ENCODE measurements at places on chromosomes 16 and 17.
A peak's percentile ranks its signal among the peaks of the same experiment; 100 is the strongest.

DNA sequence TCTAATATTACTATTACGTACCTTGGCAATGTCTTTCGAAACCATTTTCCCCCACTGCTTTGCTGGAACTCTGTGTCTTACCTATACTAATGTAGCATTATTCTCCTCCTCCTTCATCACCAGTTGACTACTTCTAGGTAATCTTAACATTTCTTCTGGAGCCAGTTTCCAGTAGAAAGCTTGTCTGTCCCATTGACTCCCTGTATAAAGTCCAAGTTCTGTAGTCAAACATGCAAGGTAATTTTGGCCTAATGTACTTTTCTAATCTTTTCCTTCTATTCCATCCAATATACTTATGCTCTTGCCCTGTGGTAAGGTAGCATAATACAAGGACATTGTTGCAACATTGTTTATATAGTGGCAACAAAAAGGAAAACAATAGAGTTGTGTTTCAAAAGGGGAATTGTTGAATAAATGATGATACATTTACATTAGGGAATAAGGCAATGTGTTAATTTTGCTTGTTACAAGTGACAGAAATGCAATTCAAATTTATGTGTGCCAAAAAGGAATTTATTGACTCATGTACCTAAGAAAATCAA lies 27.9 kb downstream of the OMG start:
- DNase-seq: no peak

DNA sequence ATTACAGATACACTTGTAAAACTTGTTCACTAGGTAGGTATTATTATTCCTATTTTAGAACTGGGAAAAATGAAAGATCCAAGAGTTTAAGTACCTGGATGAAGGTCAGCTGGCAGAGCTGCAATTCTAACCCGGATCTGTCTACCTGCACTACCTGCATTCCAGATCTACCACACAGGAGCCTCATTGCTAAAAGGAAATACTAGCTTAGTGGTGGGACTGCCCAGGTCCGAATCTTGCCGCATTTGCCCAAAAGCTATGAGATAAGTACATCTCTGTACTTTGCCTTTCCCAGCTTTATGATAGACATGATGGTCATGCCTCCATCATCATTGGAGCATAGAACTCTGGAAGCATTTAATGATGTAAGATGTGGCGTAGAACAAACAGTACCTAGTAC lies 36.8 kb upstream of the TEKT3 start:
- DNase-seq: no peak

- DNase-seq: no peak
Observed at GRCh38 chr16:25416002-25416401, 158.4 kb upstream of the ZKSCAN2 start.

DNA sequence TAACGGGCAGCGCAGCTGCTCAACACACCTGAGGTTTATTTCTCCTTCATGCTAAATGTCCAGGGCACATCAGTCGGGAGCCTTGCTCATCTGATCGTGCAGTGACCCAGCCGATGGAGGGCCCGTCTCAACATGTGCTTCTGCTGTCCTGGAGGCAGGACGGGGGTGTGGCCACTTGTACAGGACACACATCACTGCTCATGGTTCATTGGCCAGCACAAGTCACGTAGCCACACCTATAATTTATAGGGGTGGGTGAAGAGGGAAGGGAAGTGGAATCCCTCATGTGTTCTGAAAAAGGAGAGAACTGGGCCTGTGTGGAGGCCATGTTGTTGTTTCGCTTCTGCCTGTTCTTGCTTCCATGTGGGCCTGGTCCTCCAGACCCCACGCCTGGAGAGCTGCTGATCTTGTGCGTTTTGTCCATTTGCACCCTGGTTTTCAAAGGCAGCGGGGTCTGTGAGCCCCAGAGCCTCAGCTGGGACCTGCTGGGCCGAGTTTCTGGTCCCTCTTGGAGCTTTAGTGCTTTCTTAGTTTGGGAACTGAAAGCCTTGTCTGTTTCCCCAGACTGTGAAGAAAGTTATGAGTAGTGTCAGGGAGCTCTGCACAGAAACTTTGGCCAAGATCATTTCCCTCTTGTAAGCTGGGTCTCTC lies 60.5 kb downstream of the CMIP start:
- peak; percentile 97 for DNase-seq

DNA sequence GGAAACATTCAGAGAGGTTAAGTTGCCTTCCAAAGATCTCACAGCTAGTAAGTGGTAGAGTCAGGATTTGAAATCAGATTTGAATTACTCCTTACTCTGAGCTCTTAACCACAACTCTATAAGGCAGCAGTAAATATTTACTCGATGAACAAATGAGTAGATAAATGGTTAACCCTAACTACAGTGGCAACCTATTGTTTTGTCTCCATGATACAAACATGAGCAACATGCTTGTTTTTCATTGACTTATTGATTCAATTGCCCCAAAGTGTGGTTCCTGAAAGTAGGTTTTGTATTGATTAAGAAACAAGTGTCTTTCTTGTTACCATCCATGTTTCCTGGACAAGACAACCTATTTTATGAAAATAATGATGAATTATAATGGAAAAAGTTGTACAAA lies 34.8 kb upstream of the DDX52 start:
- no peak for DNase-seq

GRCh38 chr16:87145181-87146176 lies 171.7 kb downstream of the C16orf95 start:
- DNase-seq: peak; percentile 70

DNA sequence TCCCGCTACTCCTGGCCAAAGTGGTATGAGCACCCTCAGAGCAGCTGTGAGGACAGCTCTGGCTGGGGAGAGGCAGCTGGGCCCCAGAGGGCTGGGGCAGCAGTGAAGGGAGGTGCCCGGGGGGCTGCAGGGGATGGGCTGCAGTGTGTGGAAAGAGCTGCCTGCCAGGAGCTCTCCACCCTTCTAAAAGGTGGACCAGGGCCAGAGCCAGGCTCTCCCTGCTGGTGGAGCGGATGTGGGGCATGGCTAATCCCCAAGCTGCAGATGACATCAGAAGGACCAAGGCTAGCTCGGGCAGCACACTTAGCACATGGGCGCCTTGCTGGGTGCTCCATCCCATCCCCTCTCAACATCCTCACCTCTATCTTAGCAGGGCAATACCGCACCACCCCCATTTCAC lies 103.1 kb downstream of the SDK2 start:
- no peak for DNase-seq

DNA sequence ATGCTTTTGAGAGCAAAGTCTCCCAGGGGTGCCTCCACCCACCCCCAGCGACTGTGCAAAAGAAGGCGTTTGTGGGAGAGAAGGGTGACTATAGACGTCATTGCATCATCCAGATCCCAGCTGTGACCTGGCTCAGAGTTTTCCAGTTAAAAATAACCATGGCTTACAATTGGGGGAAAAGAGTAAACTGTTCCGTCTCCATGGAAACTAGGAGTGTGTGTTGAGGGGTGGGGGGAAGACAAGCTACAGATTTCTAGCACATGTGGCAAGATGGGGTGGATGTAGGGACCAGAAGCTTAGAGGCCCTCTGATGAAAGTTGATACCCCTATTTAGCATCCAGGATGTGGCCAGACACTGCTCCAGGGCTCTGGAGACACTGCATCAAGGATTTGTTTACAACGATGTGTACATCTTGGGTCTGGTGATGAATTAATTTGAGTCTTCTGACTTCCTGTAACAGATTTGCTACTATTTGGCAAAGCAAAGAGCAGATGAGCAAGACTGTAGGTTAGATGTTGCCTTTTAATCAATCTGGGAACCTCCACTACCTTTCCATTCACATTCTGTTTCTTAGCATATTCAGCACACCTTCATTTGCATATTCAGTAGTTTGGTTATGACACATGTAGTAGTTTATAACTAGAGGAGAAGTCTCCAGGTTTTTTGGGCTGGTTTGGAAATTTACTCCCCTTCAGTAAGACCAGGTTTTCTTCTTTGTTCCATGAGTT lies 6.2 kb upstream of the DUSP14 start:
- no peak for DNase-seq

DNA sequence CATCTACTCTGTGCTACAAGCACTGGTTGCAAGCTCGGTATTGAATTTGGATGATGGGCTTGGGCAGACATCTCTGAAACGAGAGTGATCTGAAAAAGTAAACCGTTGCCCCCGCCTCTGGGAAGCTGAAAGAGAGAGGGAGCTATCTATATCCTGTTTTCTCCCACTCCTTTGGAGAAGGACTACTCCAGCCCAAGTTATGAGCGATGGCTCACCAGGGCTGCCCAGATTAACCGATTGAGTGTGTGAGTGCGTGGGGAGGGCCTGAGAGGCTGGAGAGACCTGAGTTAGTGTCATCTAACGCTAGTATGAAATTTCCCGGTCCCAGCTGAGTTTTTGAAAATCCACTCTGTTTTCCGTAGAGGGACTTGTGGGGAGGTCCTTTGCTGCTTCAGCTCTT lies 11.5 kb downstream of the MGAT5B start:
- no peak for DNase-seq

DNA sequence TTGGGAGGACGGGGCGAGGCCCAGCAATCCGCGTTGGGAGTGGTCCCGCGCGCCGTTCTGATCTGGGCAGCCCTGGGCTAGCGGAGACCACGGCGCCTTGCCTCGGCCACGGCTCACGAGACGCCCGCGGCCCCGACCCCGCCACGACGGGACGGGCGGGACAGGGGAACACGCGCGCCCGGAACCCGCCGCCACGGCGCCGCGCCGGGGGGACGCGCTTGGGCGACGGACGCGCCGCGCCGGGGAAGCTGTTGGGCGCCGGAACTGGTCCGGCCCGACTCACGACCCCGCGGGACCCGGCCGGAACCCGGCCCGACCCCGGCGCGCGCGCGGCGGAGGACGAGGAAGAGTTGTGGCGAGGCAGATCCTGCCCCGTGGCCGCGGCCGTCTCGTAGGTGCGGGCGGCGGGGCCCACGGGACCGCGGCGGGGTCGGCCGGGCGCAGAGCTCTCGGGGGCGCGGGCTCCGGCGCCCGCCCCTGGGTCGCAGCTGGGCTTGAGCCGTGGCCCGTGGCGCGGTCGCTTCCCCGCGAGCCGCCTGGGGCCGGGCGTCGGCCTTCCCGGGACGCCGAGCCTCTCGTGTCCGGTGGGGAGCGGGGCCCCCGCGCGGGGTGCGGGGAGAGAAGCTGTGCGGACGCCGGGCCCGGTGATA lies at the start of gene ACSF3:
ACSF3 (plus strand) TSS at position 251 of the 650 bp plus-strand sequence. CDS start 6,830 bp downstream, outside the sequence.
- DNase-seq: peak; percentile 92

- no peak for DNase-seq
Observed at GRCh38 chr17:39400547-39401411, 647 bp downstream of the FBXL20 start.

GRCh38 chr17:2074919-2075318 lies 20.0 kb downstream of the HIC1 start:
- DNase-seq: no peak

DNA sequence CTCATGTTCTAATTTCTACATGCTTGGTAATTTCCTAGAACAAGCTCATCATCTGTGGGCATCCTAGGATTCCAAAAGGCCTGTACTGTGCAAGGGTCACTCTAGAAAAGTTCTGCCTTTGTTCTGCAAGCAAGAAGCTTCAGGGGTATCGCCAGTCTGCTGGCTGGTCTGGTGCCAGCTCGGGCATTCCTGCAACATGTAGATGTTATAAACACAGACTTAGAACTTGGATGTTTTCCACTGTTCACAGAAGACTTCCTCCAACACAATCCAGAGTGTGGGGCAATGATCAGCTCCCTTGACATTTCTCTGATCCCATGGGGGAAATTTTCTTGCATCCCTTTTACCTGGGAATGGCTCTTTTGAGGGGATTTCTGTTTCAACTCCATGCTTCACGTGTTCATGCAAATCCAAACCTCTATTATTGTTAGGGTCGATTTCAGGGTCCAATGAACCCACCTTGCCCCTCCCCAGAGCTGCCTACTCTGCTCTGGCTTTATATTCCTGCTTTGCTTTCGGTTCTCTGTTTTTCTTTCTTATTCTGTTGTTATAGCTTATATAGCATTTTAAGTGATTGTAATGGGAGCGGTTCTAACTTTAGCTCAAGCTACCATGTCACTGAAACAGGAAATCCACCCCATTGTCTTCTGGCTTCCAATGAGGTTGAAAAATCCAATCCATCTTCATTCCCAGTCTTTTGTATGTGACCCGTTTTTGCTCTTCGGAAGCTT lies 25.3 kb downstream of the UBE2O start:
- DNase-seq: no peak

DNA sequence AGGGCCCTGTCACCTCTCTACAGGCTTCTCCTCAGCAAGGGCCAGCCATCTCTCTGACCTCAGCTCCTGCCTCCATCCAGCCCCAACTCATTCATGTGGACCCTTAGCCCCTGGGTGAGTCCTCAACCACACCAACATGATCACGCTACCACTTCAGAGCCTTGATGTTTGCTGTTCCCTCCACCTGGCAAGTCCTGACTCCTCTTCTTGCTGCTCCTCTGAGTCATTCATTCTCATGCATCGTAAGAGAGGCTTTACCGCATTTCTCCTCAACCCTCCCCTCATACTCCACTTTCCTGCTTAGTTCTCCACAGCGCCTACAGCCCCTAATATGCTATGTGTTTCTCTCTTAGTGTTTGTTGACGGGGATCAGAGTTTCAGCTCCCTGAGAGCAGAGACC lies 99.9 kb downstream of the C17orf67 start:
- DNase-seq: no peak

GRCh38 chr16:293043-293775 lies 10.2 kb downstream of the PDIA2 start:
- no peak for DNase-seq

DNA sequence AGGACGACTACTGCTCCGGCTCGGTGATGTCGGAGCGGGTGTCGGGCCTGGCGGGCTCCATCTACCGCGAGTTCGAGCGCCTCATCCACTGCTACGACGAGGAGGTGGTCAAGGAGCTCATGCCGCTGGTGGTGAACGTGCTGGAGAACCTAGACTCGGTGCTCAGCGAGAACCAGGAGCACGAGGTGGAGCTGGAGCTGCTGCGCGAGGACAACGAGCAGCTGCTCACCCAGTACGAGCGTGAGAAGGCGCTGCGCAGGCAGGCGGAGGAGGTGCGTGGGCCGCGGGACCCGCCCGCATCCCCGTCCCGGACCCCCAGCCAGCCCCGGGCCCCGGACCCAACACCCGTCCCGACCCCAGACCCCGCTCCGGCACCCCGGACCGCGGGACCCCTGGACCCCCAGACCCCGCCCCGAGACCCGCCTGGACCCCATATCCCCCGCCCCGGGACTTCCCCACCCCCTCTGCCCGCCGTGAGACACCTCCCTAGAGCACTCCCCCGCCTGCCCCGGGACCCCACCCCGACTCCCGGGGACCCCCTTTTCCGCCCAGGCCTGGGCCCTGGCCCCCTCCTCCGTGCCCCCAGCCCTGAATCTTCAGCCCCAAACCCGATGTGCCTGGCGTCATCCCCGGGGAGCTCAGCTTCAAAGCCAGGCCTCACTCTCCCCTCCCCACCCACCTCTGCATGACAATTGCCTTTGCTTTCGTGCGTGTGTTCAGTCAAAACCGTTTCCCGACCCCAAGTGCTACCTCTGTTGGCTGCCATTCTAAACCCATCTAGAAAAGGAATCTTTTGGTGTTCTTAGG lies 594 bp downstream of the MAPK8IP3 start:
- peak; percentile 65 for DNase-seq

- DNase-seq: no peak
Observed at GRCh38 chr16:28096983-28097899, 33.7 kb upstream of the GSG1L start.

GRCh38 chr17:30954046-30954830 lies 16.6 kb upstream of the RNF135 start:
- DNase-seq: peak; percentile 17
